Right ventricle myocardium superior (tissue), 1 donor: ENCODE measurements at places on chromosomes 5 and 9. TPM values are rescaled to one million over a fixed set of nuclear protein-coding genes. Genes with fewer than 3 reads are reported as not detected.

Gene BTNL8
- total RNA-seq, result not detected

Gene KLF4
- total RNA-seq, result 32.4 TPM

Gene CARTPT
- not detected for total RNA-seq

Gene GRXCR2
- 9.6 TPM for total RNA-seq

Gene RNF183
- total RNA-seq, result not detected

Gene TRIP13
- 0.48 TPM for total RNA-seq

Gene SH2D3C
- total RNA-seq, result 18.2 TPM

Gene NME5
- 4.9 TPM for total RNA-seq

Gene TMEM215
- total RNA-seq, result not detected

Gene KIF3A
- 9.1 TPM for total RNA-seq

Gene ADAMTS13
- total RNA-seq, result 2.8 TPM

Gene RALGPS1
- total RNA-seq, result 17.7 TPM

Gene AMBP
- total RNA-seq, result 0.51 TPM

Gene ADRA1B
- total RNA-seq, result 1.5 TPM

Gene S1PR3
- 28.2 TPM for total RNA-seq

Gene DEPDC1B
- 0.27 TPM for total RNA-seq

Gene CCL21
- total RNA-seq, result 4.9 TPM

Gene OR1N2
- total RNA-seq, result not detected

Gene EIF4E1B
- not detected for total RNA-seq

Gene GNA14
- 1.9 TPM for total RNA-seq

Gene SPOCK1
- 19.6 TPM for total RNA-seq

Gene CEL
- 7.3 TPM for total RNA-seq

Gene CACNA1B
- total RNA-seq, result 0.46 TPM

Gene PCDHA9
- not detected for total RNA-seq

Gene GABBR2
- total RNA-seq, result 0.30 TPM

Gene NSMF
- 10.0 TPM for total RNA-seq

Gene GRPEL2
- 9.0 TPM for total RNA-seq

Gene FUT7
- total RNA-seq, result not detected

Gene SLC6A3
- not detected for total RNA-seq
